Calu3 (cell line): ENCODE measurements at places on chromosomes 11 and 22. TPM values are rescaled to one million over a fixed set of nuclear protein-coding genes. Genes with fewer than 3 reads are reported as not detected.

DNA sequence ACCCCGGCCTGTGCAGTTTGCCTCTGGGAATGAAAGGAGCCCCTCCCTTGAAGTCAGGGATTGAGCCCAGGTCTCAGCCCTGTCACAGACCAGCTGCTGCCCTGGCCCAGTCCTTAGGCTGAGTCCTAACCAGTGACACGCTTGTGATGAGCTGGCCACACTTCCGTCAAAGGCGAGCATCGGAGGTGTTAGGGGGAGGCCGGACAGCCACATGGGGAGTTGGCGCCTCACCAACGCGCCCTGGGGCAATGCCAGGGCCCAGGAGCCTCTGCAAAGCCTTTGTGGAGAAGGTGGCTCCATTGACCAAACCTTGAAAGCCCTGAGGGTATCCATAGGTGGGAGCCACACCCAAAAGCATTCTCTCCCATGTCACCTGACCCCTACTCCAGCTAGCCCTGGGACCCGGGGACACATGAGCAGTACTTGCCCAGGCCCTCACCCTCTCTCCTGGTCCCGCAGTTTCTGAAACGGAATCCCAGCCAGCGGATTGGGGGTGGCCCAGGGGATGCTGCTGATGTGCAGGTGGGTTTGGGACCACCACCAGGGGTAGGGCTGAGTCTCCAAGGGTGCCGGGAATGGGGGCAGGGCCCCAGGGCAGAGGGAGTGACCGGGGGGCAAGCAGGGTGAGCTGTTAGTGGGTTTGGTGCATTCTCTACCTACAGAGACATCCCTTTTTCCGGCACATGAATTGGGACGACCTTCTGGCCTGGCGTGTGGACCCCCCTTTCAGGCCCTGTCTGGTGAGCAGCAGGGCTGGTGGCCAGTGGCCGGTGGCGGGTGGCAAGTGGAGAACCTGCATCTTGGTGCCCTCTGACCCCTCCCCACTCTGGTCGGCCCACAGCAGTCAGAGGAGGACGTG, 3.7 kb downstream of the PTPRCAP start:
- DNase-seq = no peak

DNA sequence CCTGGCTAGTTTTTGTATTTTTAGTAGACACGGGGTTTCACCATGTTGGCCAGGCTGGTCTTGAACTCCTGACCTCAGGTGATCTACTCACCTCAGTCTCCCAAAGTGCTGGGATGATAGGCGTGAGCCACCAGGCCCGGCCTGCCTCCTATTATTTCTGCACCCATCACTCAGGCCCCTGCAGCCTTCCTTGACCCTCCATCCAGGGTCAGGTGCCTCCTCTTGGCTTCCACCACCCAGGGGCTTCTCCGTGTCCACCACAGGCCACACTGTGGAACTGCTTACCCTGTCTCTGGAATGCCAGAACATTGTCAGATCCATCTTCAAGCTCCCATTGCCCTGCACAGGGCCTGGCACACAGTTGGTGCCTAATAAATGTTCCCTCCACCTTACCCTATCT, 75.4 kb upstream of the RTL6 start:
- DNase-seq = no peak

GRCh38 chr11:88266919-88267318, 70.6 kb downstream of the CTSC start:
- DNase-seq = no peak

- no peak for DNase-seq
Measured at GRCh38 chr22:40511604-40512003, 124.9 kb downstream of the MRTFA start.

DNA sequence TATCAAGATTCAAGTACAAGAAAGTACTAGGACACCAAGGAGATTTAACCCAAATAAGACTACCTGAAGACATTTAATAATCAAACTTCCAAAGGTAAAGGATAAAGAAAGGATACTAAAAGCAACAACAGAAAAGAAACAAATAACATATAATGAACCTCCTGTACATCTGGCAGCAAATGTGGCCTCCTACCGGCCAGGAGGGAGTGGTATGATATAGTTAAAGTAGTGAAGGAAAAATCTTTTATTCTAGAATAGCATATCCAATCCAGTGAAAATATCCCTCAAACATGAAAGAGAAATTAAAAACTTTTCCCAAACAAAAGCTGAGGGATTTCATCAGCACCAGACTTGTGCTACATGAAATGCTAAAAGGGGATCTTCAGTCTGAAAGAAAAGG, 104.7 kb upstream of the GUCY1A2 start:
- no peak for DNase-seq

- no peak for DNase-seq
Measured at GRCh38 chr11:96315476-96315875, 27.5 kb downstream of the MAML2 start.

- no peak for DNase-seq
Measured at GRCh38 chr11:130866831-130867230, 49.4 kb downstream of the SNX19 start.

DNA sequence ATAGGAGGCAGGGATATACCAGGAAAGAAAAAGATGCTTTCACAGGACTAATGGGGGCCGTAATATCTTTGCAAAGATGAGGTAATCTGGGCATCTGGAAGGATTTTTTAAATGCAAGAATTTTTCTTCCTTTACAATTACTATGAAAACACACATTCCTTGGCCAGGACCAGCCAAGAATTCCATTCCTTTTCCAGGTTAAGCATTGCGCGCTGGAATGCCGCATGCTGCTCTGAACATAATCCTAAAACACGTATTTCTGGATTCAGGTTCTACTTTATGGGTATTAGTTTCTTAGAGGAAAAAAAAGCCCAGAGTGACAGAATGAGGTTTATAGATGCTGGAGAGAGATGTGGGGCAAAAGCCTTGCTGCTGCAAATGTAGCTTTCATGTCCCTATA, 99.4 kb upstream of the SORL1-AS1 start:
- DNase-seq = no peak

DNA sequence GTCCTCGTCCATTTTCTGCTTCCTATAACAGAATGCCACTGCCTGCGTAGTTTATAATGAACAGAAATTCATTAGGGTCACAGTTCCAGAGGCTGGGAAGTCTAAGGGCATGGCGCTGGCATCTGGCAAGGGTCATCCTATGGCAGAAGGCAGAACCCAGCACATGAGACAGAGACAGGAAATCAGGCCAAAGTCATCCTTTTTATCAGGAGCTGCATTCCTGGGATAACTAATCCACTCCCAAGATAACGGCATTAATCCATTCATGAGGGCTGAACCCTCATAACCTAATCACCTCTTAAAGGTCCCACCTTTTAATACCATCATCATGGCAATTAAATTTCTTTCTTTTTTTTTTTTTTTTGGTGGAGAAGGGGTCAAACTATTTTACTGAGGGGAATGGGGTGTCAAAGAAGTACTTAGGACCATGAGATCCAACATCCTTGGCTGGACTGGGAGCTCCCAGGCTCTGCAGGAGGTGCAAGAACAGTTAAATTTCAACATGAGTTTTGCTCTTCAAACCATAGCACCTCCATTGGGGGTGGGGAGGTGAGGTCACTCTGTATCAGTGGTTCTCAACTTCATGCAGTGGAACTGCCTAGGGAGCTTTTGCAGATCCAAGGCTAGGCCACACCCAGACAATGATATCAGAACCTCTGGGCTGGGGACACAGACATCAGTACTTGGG, 4.4 kb downstream of the TMEM109 start:
- no peak for DNase-seq

DNA sequence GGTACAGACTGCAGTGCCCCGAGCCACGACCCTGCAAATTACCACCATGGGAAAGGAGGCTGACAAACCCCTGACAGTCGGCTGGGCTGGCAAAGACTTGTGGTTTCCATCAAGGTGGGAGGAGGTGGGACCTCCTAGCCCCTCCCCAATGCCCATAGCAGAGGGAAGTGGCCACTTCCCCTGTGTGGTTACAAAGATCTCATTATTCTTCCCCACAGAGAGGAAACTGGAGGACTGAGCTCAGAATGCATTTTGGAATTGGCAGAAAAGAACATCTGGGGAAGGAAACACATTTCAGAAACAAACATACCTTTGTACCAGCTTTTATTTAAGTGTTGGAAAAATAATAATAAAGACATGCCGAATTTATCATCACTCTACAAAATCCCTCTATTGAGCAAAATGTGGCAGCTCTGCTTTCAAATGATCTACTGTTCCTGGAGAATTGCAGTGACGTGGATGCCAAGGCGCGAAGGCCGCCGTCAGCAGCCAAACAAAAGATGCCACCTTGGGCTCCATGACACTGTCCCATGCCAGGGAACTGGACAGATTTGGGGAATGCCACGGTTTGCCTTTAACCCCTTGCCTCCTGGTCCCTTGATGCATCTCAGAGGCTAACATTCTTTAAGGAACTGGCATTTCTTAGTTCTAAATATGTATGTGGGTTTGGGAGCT, 169.6 kb downstream of the CRYBB2 start:
- no peak for DNase-seq

GRCh38 chr11:27699926-27700350, 317 bp downstream of the BDNF start:
- peak; percentile 24 for DNase-seq

GRCh38 chr22:43440556-43440955, 28.7 kb downstream of the MPPED1 start:
- no peak for DNase-seq

DNA sequence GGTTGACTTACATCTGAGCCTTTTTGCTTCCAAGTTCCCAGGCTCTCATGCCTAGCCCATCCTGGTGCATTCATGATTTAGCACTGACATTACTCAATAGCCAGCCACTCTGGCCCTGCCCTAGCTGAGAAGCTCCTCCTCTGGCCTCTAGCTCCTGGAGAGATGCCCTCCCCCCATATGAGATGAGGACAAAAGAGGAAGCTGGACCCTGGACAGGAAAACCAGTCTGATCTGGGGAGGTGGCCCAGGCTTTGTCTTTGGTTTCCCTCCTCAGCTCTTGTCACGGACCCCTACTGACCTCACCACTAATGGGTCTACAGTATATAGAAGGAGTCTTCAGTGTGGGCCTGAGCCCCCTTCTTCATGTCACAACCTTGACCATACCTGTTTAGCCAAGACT, 3.0 kb downstream of the RHOG start:
- no peak for DNase-seq

DNA sequence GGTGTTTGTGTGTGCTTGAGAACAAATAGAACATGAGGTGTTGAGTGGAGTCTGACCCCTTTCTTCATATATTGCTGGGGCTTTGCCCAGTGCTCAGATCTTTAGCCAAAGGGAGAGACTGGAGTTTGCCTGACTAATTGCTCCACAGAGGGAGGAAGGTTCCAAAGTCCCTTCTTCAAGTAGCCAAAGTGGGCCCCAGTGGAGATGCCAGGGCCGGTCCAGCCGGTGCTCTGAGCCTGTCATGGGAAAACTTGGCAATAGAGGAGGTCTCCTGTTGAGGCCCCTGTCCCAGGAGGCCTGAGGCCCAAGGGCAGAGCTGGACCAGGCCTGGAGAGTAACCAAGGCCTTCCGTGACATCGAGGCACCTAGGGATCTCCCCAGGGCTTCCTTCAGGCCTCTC, 112.3 kb downstream of the DSCAML1 start:
- no peak for DNase-seq

GRCh38 chr22:42996646-42997365, 18.1 kb downstream of the PACSIN2 start:
- no peak for DNase-seq

GRCh38 chr22:41947424-41948080, 600 bp upstream of the CENPM start:
- DNase-seq = no peak

DNA sequence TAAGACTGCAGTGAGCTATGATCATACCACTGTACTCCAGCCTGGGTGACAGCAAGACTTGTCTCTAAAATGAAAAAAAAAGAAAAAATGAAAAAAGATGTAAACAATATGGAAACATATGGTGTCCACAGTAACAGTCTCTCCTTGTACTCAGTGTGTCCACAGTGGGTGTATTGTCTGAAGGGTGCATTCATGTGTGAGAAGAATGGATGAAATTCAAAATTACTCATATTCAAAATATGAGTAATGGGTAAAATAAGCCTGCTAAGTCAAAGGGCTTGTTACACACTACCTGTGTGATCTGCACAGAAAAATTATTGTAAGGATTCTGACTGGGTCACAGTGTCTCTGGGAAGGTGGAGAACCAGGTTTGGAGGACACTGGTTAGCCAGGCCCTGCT, 26.9 kb downstream of the PPFIA1 start:
- DNase-seq = no peak

Gene FAM181B
- 0.09 TPM in 1 of 2 replicates, not detected in the other for total RNA-seq

Gene OR52I1
- total RNA-seq = not detected in 2 replicates

Gene MMP8
- not detected in 2 replicates for total RNA-seq

Gene SLC25A18
- 0.28 and 0.95 TPM in 2 replicates for total RNA-seq

Gene GNG3
- not detected in 2 replicates for total RNA-seq

Gene MUC5AC
- 51.2 and 145 TPM in 2 replicates for total RNA-seq
